Activated CD4-positive, alpha-beta T cell treated with anti-CD3 and anti-CD28 coated beads, Interleukin-2, Interleukin-4, amounts not matched to agents 100 ng/mL and 50 ng/mL, durations not matched to agents 16 hours and 8 hours (primary cell): ENCODE measurements at places on chromosomes 7 and 10.

DNA sequence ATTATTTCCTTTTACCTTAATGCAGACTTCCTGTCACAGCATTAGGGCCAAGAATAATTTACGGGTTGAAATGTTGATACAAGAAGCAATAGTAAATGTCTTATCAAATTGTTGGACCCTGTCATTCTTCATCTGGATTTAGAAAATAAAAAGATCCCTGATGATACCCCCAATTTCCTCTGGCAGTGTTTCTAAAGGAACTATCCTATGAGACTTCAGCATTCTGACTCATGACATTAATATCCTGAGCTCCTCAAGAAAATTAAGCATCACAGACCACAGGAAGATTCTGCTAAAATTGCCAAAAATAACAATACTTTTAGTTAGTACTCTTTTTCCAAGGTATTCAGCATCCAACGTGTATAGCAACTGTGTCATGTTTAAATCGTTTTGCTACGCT is 490.5 kb upstream of the ANKRD30A start:
- no peak for DNase-seq

DNA sequence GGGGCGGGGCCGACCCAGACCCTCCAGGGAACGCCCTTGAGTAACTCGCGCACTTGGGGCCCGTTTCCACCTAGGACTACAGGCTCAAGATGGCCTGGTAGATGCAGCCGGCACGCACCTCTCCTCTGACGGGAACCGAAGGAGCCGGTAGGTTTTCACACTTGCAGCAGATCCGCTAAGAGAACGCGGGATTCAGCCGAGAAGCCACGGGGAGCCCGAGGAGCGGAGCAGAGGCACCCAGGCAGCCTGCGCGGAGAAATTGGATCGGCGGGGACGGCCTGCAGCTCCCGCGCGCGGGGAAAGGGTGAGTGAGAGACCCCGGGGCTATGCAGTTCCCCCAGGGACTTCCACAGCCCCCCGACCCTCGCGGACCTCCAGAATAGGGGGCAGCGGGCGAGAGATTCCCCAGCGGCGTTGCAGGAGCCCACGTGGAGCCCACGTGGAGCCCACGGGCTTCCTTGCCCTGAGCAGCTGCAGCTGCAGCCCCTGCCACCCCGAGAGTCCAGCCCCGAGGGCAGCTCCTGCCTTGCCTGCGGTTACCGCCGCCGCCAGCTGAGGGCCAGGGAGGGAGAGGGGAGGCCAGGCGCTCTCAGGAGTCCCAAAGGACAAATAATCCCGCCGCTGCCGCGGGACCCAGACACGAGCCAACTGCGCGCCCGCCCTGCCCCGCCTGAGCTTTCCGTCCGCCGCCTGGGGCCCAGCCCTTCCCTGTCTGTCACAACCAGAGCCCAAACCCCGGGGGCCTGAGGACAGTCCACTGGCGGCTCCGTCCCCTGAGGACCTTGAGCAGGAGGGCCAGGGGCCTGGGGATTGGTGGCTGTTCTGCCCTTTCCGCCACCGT is 13.1 kb downstream of the IFT22 start:
- peak; percentile 63 for DNase-seq

GRCh38 chr10:111128331-111129180 is 51.7 kb downstream of the ADRA2A start:
- DNase-seq = no peak

DNA sequence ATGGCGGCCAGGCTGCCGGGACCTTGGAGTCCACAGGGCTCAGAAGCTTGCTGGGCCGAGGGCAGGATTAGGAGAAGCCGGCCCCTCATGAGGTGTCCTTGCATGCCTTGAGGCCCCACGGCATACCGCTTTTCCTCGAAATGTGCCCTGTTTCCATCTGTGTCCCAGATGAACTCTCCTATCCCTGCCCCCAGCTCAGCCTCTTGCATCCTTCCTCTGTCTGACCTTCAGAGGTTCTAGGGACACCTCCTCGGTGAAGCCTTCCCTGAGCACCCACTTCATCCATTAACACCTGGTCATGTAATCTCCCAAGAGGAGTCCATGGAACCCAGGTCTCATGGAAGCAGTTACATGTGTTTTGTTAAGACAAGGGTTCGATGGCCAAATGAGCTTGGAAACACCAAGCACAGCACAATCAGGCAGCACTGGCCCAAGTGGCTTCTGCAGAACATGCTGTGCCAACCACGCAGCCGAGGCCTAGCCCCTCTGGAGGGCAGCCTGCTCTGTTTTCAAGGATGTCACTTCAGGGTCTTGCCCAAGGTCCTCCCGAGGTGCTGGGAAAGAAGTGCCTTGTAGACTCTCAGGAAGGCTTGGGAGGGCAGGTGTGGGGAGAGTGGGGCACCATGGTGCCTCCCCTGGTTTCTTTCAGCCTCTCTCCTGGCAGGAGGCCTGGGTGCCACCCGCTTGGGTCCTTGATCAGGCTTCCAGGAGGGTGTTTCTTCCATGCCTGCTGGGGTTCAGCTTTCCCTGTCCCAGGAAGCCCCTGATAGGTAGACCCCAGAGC is 124.3 kb downstream of the NEURL1 start:
- DNase-seq = no peak

GRCh38 chr7:96246919-96247318 is 75.0 kb downstream of the SLC25A13 start:
- no peak for DNase-seq

DNA sequence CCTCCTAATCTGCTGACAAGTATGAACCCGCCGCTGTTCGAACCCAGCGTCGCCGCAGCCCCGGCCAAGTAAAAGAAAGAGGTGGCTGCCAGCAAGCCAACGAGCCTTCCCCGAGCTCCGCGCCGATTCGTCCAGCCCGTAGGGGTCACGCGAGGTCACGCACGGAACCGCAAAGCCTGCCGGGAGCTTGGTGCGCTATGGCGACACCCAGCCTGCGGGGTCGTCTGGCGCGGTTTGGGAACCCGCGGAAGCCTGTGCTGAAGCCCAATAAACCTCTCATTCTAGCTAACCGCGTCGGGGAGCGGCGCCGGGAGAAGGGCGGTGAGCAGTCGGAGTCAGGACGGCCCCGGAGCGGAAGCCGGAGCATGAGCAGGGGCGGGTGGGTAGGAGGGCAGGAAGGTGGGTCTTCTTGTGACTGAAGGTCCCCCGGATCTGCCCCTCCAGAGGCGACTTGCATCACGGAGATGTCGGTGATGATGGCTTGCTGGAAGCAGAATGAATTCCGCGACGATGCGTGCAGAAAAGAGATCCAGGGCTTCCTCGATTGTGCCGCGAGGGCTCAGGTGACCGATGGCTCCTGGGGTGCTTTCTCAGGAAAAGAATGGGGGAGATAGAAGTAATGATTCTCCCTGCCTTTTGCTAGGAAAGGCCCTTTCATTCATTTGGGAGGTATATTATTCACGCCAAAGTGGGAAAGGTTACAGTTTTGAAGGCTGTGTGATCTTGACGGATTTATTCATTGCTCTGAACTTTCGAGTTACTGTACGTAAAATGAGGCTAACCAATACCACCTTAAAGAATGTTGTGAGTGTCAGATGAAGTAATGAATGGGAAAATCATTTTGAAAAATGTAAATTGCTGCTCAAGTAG is at the start of gene CHCHD1:
Gene CHCHD1, plus strand, starts transcription at position 170 of the 870 bp plus-strand sequence. Its CDS starts 28 bp downstream, at position 198.
- DNase-seq = peak; percentile 93

DNA sequence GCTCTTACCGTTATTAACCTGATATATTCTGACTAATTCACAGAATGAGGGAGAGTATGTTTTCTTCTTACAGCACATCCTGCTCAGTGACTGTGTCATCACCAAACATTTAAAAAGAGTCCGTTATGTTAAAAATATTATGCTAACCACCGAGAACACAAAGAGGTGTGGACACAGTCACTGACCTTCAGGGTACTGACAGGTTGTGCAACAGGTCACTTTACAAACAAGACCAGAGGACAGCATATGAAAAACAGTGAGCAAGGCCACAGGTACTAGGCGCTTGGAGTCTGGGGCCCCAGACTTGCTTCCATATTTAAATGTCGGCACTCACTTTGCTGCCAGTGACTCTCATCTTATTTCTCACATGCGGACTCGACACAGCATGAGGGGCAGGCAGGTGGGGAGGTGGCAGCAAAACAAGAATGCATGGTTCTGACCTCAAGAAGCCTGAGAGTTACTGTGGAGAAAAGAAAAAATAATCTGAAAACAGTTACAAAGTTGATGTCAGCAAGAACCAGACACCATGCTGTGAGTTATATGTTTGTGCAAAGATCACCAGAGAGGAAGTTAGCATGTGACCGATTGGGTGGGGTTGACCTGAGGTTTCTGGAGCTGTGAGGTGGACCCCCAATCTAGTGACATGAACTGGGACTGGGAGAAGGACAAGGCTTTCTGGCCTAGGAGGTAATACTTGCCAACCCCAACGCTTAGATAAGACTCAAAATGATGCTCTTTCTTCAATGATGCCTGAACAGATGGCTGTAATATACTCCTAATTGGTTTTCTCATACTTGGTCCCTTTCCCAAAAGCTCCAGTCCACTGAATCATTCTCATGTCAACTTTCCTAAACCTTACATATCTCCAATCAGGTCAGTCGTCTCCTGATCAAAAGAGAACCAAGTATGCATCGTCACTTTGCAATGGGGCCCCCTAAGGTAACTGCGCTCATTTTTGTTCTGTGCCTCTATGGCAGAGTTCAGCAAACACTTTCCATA is 102.4 kb downstream of the HIPK2 start:
- peak; percentile 33 for DNase-seq

GRCh38 chr10:122310311-122311050 is 39.4 kb downstream of the BTBD16 start:
- DNase-seq = no peak

GRCh38 chr7:86745013-86745745 is 101.5 kb downstream of the GRM3 start:
- DNase-seq = no peak

- DNase-seq = no peak
Measured at GRCh38 chr7:47622946-47623640, 41.2 kb upstream of the TNS3 start.

DNA sequence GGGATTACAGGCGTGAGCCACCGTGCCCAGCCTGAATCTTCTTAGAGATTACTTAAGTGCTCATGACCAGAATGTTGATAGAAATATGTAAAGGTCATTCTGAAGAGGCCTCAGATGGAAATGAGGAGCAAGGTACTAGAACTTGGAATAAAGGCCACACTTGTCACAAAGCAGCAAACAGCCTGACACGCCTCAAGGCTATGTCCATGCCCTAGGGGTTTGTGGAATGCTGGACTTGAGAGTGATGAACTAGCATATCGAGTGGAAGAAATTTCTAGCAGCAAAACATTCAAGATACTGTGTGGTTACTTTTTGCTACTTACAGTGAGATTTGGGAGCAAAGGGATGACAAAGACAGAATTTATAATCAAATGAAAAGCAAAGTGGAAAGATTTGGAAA is 39.0 kb downstream of the ZNF438 start:
- no peak for DNase-seq

- DNase-seq = peak; percentile 24
Measured at GRCh38 chr7:152336754-152337368, 98.9 kb downstream of the KMT2C start.

GRCh38 chr10:124264271-124264670 is 154.5 kb downstream of the OAT start:
- no peak for DNase-seq

DNA sequence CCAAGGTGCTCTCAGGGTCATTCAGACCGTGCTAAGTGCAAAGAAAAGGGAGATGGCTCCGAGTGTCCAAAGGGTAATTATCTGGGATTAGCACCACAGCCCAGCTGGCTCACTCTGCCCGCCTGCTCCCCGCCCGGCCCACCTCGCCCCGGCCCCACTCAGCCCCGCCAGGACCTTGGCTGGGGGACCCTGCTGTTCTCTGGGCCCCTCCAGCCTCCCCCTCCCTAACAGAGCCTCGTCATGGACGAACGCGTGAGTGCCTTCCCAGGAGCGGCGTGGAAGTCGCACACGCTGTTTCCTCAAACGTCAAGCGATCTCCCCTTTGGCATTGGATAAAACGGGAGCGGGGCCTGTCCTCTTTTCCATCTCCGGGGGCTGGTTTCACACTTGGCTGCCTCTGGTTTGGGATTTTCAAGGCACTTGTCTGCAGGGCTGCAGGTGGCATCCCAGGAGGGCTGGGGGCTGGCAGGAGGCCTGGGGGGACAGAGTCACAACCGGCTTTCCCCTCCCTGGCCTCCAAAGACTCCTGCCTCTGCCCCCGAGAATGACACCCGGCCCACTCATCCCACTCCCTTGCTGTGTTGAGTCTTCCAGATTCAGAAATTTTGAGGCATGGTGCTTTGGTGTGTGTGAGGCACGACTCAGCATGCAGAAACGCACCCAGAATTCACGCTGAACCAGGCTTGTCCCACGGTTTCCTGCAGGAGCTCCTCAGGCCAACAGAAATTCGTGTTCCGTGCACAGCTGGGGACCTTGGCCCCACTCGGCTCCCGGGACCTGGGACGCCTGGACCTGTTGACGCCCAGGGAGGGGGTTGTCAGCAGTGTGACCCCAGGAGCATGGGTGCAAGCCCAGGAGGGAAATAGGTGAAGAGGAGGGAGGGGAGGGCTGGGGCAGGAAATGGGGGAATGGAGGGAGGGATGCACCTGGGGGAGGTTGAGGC is 110.0 kb downstream of the PDGFA start:
- no peak for DNase-seq

DNA sequence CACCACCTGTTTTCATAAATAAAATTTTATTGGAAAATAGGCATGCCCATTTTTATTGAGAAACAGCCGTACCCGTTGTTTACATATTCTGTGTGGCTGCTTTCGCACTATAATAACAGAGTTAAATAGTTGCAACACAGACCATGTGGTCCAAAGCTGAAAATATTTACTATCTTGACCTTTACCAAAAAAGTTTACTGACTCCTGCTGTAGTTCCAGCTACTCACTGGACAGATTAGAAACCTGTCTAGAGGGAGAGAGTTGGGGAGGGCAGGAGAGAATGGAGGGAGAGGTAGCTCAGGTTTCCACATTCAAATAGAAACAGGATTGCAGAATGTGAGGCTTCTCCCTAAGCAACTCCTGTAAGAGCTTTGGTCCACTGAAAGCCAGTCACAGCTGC is 55.1 kb upstream of the GLCCI1 start:
- DNase-seq = no peak

DNA sequence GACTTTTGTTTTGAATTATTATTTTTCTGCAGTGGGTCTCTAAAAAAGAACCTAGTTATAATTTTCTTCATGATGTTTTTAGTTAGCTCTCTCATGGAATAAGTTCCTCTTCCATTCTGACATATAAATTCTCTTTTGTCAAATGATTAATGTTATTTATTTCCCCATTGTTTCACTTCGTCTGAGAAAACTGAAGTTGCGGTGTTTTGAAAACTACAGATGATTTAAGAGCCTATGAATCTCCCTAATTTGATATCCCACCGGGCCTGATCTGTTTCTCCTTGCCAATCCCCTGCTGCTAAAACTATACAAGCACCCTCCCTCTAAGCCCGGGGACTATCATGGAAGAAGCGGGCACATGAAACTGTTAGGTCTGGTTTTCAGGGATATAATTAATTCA is 41.4 kb downstream of the HTR7 start:
- no peak for DNase-seq

DNA sequence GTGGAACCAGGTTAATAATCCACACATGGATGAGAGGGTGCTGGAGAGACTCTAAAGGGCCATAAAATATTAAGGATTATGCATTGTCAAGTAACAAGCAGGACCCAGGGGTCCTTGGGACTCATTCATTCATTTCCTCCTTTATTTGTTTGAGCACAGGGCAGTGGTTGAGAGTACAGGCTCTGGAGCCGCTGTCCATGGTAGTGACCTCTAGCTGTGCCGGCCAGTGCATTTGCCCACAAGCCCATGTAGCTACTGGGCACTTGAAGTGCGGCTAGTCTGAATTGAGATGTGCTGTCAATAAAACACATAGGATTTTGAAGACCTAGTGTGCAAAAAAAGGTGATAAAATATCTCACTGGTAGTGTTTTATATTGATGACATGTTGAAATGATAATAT is 137.6 kb downstream of the C10orf105 start:
- DNase-seq = no peak

GRCh38 chr7:31488562-31489203 is 25.2 kb upstream of the ITPRID1 start:
- peak; percentile 65 for DNase-seq

- DNase-seq = no peak
Measured at GRCh38 chr7:77765481-77765880, 32.8 kb downstream of the TMEM60 start.
